ENCODE measurements at places on chromosomes 11 and 22.

GRCh38 chr22:36550701-36551495 lies 21.9 kb upstream of the EIF3D start:
- DNase-seq, result no peak

- no peak for DNase-seq
These were observed 302.4 kb downstream of the MN1 start for GRCh38 chr22:27499121-27499520.

- DNase-seq, result no peak
These were observed 31.8 kb downstream of the ETS1 start for GRCh38 chr11:128555606-128556005.

GRCh38 chr11:93651052-93651451 lies 10.4 kb upstream of the CEP295 start:
- no peak for DNase-seq

- DNase-seq, result no peak
These were observed 625.5 kb upstream of the TENM4 start for GRCh38 chr11:80066291-80066690.

All from stimulated activated CD4-positive, alpha-beta T cell treated with anti-CD3 and anti-CD28 coated beads, TNF-alpha, amount 100 ng/mL, for 48 hours (primary cell).